ENCODE measurements at places on chromosomes 5 and 9.

DNA sequence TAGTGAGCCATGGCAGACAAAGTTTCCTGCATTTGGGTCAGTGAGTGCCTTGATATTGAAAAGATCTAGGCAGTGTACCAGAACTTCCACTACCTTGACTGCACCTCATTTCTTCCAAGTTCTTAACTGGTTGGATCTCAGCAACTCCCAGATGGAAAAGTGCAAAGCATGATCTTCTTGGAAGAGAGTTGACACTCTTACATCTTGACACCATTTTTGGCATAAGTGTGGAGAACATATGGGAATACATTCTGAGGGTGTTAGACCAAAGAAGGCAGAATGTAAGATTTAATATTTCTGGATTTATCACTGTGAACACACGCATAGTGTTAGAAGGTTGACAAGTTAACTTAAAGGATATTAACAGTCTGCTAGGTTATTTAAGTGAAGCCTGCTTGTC lies 555.1 kb upstream of the CTNND2 start:
- DNase-seq: no peak

GRCh38 chr5:164188733-164189148 lies 683.3 kb downstream of the MAT2B start:
- peak; percentile 1 for DNase-seq

DNA sequence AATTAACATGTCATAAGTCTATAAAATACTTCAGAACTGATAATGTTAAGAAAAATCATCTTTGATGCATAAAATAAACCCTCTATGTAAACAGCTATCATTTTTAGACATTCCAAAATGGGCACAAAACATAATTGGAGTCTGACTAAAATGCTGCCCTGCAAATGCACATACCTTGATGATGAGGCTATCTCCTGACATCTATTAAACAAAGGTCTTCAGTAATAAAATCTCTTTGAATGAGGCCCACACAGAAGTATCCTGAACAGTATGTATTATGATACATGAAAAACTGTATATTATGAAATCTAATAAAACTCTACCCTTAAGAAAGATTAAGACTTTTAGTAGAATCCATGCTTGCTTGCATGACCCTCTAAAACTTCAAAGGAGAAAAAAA lies 66.1 kb downstream of the FBXL17 start:
- no peak for DNase-seq

GRCh38 chr5:2869471-2869870 lies 118.0 kb upstream of the IRX2 start:
- no peak for DNase-seq

DNA sequence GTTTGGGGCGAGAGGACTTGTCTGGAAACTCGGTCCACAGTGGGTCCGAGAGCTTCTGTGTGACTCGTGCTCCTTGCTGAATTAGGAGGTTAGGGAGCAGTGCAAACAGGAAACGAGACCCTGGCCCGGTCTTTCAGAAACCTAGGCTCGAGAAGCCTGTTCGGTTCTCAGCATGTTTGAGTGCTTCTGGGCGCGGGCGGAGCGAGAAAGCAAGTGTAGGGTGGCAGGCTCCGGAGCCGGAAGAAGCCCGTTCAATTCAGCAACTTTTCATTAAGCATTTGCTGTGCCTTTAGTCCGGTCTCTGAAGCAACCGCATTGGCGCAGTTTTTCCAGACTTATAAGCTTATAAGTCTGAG lies 547 bp downstream of the CLTA start:
- DNase-seq: peak; percentile 49

DNA sequence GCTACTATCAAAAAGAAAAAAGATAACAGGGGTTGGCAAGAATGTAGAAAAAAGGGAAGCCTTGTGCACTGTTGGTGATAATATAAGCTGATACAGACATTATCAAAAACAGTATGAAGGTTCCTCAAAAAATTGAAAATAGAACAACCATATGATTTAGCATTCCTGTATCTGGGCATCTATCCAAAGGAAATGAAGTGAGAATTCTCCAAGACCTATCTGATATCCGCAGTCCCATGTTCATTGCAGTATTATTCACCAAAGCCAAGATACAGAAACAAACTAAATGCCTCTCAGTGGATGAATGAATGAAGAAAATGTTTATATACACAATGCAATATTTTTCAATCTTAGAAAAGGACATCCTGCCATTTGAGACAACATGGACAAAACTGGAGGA lies 1943.3 kb downstream of the MAT2B start:
- no peak for DNase-seq

- DNase-seq: no peak
Observed at GRCh38 chr5:82405618-82406204, 127.6 kb upstream of the RPS23 start.

DNA sequence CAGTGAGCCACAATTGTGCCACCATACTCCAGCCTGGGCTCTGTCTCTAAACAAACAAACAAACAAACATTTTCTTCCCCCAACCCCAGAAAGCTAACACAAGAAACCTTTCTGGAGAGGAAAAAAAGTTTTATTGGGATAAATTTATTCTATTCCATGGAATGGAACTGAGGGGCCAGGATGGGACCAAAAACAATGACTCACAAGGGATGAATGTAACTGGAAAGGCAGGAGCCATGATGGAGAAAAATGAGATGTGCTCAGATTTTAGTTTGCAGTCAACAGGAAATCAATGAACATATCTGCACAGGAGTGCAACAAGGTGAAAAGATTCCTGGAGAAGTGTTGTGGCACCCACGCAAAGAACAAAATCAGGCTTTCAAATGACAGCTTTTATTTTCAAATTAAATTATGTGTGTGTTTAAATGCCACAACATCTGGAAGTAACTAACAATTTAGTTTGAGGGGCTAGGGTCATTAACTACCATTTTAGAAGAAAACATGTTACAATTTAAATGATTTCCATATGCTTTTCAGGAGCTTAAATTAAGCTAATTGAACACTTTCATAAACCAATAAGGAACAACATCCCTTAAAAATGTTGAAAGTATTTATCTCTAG lies 208.6 kb downstream of the TSSK1B start:
- DNase-seq: no peak

GRCh38 chr5:102922799-102923477 lies 167.8 kb downstream of the PAM start:
- no peak for DNase-seq

DNA sequence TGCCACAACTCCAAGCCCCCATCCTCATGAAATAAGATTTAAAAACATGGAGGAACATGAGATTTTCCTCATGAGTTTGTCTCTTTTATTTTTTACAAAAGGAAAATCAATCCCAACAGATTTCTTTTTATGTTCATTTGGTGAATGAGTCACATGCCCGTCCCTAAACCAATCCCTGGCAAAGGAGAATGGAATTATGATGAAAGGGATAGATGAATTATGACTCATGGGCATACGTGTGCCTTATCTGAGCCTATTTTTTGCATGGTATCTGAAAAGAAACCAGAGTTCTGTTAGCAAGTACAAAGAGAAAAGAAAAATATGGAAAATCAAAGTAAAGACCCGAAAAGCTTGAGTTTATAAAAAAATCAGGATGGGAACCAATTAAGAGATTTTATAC lies 267.5 kb upstream of the TMEM161B start:
- no peak for DNase-seq

GRCh38 chr9:7342736-7343135 lies 456.8 kb downstream of the DMAC1 start:
- no peak for DNase-seq

DNA sequence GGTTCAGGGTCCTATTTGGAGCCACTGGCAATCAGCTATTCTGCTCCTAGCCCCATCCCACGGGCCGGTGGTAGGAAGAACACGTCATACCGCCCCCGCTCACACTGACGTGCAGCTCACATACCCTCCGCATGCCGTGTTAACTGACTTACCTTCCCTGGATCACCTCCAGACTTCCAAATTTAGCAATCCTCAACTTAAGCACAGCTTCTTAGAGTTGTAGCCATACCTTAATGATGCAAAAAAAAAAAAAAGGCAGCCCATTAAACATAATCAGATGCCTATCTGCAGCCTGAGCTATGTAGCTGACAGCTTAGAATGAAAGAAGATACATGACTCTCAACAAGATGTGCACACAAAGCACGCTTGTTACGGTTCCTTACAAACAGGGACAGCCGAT lies 93.0 kb downstream of the IRX2 start:
- DNase-seq: no peak

DNA sequence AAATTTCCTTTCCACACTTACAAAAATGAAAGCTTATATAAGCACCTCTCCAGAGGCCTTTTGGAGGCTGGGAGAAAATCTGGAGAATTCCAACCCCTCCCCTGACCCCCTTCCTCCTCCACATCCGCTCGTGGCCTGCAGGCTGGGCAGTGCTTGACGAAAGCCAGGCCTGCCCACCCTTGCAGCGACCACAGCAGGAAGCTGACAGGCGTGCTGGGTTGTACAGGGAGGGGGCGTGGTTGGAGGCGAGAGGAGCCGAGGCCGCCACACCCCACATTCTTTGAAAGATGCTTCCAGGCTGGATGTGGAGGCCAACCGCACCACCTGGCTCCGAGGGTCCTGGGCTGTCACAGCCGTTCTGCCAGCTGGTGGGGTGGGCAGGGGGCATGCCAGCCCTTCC lies 47.8 kb upstream of the IER5L start:
- DNase-seq: peak; percentile 54

- no peak for DNase-seq
Observed at GRCh38 chr9:34578241-34579103, 11.1 kb downstream of the CNTFR start.

GRCh38 chr9:123425261-123425821 lies 69.3 kb downstream of the CRB2 start:
- DNase-seq: no peak

DNA sequence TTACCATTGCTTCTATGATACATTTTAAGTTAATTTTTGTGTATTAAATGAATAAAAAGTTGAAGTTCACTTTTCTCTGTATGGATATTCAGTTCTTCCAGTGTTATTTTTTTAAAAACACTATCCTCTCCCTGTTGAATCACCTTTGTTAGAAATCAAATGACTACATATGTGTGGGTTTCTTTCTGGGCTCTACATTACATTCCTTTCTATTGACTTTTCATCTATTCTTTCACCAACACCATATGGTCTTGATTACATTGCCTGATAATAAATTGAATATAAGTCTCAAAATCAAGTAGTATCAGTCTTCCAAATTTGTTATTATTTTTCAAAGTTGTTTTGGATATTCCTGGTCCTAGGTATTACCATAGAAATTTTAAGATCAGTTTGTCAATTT lies 7.3 kb upstream of the RASEF start:
- no peak for DNase-seq

- no peak for DNase-seq
Observed at GRCh38 chr9:113658545-113658895, 195.0 kb downstream of the RGS3 start.

- DNase-seq: no peak
Observed at GRCh38 chr5:94440015-94440414, 178.4 kb downstream of the KIAA0825 start.

- no peak for DNase-seq
Observed at GRCh38 chr5:38706376-38706775, 139.4 kb upstream of the OSMR start.

- peak; percentile 71 for DNase-seq
Observed at GRCh38 chr5:154837009-154837901, 13.1 kb downstream of the FAXDC2 start.

- DNase-seq: no peak
Observed at GRCh38 chr5:127013407-127013806, 17.0 kb downstream of the MARCHF3 start.

DNA sequence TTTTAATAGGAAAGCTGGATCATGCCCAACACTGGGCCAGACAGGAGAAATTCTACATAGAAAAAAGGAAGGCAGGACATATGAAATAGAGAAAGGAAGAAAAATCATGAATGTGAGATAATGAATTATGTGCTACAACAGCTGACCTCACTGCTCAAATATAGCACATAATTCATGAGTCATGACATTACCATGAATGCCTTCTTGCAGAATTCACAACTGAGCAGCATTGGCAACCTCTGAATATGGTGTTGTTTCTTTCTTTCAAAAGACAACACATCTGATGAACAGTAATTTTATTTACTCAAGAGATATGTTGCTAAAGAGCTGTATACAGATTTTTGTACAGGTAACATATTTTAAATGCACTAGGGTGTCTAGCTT lies 34.4 kb downstream of the APBA1 start:
- no peak for DNase-seq

GRCh38 chr5:98535901-98536300 lies 237.6 kb upstream of the RGMB start:
- DNase-seq: no peak

DNA sequence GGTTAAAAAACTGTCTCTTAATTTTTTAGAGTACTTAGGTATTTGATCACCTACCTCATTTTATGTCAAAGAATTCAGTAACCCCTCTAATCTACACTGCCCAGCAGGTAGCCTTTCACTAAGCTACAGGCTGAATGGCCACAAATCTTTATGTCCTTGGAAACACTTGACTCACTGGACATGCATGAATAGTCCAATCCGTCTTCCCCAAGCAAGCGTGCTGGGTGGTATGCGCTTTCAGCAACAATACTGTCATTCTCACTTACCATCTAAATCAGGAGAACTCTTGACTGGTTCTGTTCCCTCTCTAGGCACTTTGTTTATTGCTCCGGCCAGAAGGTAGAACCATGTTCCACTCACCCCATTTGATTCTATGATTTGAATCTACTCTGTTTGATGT lies 73.1 kb downstream of the TRPM3 start:
- no peak for DNase-seq

- DNase-seq: no peak
Observed at GRCh38 chr9:26331223-26331622, 561.4 kb downstream of the CAAP1 start.

- DNase-seq: no peak
Observed at GRCh38 chr5:140011297-140011802, 31.7 kb downstream of the NRG2 start.

- no peak for DNase-seq
Observed at GRCh38 chr5:41519801-41520200, 9.4 kb upstream of the PLCXD3 start.

GRCh38 chr9:30519756-30520155 lies 1864.7 kb upstream of the ACO1 start:
- no peak for DNase-seq

DNA sequence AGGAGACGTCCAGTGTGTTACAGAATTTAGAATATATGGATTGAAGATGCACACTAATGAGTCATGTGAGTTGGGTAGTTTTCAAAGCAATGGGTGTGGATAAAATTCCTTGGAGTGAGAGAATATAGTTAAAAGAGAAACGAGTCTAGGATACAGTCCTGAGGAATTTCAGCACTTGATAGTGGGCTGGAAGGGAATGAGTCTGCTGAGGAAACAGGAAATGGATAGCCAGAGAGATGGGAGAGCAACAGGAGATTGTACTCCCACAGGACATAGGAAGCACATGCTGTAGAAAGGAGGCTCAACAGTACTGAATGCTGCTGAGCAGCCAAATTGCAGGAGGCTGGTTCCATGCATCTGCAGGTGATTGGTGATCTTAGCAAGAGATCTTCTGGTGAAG lies 68.1 kb downstream of the FBN2 start:
- no peak for DNase-seq

DNA sequence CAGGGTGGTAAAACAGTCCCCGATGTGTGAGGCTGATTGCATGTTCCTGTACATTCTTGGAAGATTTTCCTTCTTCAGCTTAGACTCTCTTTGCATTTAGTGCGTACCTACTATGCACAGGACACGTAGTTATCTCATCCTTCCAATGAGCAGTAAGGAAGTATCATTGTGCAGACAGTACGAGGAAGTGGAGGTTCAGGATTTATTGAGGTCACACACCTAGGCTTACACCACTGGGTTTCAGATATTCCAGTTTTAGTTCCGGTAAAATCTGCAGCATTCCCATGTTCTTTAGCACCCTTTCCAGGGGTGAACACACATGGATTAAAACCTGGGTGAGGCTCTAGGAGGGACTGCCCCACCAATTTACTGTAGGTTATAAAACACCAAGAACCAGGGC lies 238.7 kb downstream of the ZSWIM6 start:
- DNase-seq: no peak
